ENCODE measurements at places on chromosomes 16 and 17.
A peak's percentile ranks its signal among the peaks of the same experiment; 100 is the strongest.

GRCh38 chr16:19997264-19997663, 76.4 kb downstream of the GPR139 start:
- no peak for DNase-seq

DNA sequence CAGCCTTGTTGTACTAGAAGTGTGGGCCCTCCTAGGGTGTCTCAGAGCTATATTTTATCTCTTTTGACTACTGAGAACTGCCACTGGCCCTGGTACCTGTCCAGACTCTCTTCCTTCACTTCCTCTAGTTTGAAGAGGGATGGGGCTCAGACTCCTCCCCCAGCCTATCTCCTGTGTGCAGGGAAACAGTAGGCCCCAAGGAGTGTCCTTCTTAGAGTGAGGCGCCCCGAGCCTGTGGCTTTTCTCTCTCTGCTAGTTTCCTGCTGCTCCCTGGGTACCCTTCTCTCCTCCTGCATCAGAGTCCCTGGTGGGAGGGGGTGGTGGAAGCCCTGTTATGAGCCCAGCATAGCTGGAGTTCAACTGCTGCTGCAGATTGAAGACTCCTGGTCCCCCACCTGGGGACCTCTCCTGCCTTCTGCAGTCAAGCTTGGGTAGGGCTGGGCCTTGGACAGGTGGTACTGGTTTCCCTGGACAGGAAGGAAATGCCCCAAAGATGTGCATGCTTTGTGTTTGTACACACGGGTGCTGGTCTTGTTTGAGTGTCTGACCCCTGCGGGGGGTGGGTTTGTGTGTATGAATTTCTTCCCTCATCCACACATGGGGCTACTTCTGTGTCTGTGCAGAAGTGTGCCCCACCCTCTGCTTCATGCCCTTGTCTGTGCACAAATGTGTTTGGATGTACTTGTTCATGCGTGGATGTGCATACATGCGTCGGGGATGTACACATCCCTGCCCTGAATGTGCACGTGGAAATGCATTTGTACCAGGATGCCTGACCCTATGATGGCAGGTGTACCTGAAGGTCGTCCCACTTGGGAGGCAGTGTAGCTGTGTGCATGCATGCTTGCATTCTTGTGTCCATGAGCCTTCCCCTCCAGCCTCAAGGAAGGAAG, 6.9 kb downstream of the RARA start:
- no peak for DNase-seq

DNA sequence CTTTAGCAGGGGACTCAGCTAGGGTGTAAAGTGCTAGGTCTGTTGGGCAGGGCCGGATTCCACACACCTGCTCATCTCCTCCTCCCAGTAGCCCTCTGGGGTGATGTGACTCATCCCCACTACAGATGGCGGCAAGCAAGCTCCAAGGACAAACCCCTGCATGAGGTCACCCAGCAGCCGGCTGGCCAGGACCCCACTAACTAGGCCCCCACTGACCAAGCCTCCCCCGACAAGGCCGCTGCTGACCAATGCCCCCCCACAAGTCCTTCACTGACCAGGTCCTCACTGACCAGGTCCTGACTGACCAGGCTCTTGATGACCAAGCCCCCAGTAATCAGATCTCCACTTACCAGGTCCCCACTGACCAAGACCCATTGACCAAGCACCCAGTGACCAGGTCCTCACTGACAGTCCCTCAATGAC, 36.7 kb downstream of the TNFRSF13B start:
- no peak for DNase-seq

DNA sequence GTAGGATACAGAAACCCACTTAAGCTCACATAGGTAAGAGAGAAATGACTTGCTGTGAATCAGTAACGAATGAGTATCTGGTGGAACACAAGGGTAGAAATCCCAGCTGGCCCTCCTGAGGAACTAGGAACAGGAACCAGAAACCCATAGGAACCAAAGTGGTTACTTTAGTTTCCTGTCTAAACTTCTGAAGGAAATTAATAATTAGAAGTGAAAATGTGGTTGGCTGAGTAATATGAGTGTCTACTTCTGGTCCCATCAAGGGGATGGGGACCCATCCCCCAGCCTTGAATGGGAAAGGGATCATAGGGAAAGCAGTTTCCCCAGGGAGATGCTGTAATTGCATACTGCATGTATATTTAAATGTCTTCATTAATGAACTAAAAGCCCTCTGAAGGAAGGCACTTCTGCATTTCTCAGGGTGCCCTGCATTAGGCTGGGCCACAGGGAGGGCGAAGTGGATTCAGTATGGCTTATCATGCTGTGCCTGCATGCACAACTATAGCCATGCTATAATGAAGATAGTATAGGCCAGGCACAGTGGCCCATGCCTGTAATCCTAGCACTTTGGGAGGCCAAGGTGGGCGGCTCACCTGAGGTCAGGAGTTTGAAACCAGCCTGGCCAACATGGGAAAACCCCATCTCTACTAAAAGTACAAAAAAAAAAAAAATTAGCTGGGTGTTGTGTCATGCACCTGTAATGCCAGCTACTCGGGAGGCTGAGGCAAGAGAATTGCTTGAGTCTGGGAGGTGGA, 45.6 kb downstream of the CYB5B start:
- DNase-seq, result no peak

GRCh38 chr17:35345445-35345925, 27.9 kb downstream of the SLFN11 start:
- peak; percentile 13 for DNase-seq

DNA sequence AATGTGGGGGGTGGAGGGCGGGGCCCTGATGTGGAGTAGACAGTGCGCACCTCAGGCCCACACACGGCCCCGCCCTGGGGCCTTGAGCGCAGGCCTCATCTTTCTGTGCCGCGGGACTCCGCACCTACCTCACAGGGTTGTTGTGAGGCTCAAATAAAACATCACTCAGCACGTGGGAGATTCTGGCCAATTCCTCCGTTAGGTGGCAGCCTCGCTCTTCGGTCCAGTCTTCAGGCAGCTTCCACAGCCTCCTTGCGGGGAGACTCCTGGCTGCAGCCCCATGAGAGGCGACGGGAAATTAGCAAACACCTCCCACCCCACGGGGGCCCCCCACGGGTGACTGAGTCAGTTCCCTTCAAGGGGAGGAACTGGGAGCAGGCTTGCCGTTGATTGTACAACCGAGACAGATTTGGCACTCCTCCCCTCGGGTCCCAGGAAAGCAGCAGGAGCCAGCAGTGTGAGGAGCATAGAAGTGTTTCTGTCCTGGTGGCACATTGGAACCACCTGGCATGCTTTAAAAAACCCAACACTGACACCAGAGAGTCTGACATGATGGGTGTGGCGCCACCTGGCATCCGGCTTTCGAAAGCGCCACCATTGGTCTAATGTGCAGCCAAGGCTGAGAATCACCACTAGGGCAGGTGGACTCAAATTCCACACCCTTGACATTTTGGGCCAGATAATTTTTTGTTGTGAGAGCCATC, 7.6 kb downstream of the MRM1 start:
- DNase-seq, result peak; percentile 70

GRCh38 chr17:32264140-32264799, 1.4 kb upstream of the RHBDL3 start:
- no peak for DNase-seq

DNA sequence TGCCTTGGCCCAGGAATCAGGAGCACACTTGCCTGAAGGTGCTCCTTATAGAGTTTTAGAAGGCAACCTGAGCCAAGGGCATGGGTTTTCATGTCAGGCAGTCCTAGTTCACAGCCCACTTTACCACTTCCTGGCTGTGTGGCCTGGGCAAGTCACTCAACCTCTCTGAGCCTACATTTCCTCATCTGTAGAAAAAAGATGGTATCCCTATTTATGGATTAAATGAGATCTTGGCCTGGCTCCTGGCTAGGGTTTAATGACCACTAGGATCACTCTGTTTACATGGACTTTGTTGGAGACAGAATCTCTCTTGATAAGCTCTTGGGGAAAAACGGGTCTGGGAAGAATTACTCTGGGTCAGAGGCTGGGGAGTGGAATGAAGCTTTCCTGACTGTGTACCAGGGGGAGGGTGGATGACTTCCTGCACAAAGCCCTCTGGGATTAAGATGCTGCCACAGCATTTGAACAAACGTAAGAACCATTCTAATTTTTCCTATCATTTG, 2.3 kb downstream of the MT2A start:
- DNase-seq, result no peak

- peak; percentile 81 for DNase-seq
Observed at GRCh38 chr16:80369138-80369958, 171.4 kb upstream of the DYNLRB2 start.

DNA sequence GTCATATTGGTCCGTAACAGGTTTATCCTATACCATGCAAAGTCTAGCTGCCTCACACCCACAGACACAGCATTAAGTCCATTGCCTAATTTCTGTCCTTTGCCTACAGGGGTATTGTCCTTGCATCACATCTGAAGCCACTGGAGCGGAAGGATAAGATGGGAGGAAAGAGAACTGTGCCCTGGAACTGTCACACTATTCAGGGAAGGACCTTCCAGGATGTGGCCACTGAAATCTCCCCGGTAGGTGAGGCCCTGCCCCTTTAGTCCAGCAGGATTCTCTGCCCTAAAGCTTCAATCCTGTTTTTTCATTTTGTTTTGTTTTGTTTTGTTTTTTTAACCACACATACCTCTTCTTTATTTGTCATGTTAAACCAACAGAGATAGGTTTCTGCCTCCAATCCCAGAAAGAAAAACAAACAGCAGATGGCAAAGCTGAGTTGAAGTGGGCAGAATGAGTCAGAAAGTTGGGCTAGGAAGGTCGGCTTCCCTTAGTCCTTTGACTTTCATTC, 2.2 kb upstream of the EFTUD2 start:
- DNase-seq, result peak; percentile 46

DNA sequence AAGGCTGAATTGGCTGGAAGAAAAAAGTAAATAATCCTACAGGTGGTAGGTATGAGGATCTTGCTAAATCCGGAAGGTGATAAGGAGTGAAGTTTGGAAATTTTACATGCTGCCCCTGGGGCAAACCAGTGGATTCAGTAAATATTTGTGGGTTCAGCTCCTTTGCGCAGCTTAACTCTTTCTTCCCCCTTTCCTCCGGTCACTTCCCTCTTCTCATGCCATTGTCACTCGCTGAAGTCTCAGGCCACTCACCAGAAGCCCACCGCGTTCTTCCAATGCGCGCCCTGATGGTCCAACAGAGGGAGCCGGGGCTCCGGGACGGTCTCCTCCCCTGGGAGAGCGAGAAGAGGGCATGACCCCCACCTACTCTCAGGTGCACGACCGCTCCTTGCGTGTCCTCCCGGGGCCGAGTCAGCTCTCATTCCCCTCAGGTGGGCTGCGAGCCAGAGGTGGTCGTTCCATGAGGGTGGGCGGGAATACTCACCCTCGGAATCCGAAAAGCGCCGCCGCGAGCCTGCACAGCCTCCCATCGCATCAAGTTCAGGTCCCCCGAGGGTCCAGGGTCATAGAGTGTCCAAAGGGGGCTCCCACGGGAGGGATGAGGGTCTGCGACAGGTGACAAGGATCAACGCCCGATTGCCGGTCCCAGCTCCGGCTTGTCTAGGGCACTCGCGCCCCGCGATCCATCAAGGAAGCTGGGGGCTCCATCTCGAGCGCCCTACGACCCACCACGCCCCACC, 474 bp downstream of the CLN3 start:
- DNase-seq, result peak; percentile 37

- no peak for DNase-seq
Observed at GRCh38 chr16:491220-491919, 36.1 kb upstream of the CAPN15 start.

GRCh38 chr17:51335006-51335590, 74.8 kb downstream of the UTP18 start:
- no peak for DNase-seq

GRCh38 chr17:45908460-45908859, 14.1 kb downstream of the MAPT start:
- no peak for DNase-seq

- DNase-seq, result no peak
Observed at GRCh38 chr17:76997981-76998531, 129.9 kb downstream of the MGAT5B start.

- DNase-seq, result no peak
Observed at GRCh38 chr17:51612692-51613091, 352.3 kb downstream of the UTP18 start.

DNA sequence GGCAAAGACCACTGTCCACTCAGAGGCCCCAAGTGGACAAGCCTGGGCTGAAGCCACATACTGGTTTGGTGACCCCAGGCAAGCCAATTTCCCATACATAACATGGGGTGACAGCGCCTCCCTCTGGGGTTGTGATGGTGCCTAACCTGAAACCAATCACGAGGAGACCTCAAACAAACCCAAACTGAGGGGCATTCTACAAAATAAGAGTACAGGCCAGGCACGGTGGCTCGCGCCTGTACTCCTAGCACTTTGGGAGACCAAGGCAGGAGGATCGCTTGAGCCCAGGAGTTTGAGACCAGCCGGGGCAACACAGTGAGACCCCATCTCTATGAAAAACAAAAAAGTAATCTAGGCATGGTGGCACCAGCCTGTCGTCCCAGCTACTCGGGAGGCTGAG, 3.6 kb downstream of the P2RX5 start:
- DNase-seq, result no peak

DNA sequence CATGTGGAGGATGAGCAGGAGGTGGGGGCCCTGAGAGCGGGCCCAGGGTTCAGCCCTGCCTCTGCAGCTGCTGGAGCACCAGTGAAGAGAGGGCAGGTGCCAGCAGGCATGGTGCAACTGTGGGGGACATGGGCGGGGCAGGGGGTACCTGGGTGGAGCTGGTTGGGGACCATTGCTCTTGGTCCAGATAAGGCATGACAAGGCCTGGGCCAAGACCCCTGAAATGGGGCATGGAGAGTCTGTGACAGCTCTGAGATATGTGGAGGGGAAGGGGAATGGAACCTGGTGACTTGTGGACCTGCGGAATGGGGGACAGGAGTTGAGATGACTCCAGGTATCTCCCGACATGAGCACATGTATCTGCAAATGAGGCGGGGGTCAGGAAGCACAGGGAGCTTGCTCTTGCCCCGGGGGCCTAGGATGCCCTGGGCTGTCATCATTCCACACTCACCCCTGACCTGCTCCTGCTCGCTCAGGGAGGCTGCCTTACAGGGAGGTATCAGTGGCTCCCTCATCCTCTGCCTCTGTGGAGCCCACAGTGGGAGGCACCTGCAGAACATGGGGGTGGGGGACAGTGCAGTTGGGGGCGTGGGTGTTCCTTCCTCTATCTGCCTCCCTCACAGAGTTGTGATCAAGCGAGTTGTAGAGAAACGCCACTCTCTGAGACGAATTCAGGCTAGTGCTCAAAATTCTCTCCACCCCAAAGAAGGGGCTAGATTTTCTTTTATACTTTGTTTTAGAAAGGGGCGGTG, 40.2 kb downstream of the TMEM235 start:
- no peak for DNase-seq

- peak; percentile 74 for DNase-seq
Observed at GRCh38 chr16:49643429-49644144, 212.3 kb downstream of the ZNF423 start.

GRCh38 chr17:74417178-74418045, 14.5 kb upstream of the GPRC5C start:
- DNase-seq, result peak; percentile 51

DNA sequence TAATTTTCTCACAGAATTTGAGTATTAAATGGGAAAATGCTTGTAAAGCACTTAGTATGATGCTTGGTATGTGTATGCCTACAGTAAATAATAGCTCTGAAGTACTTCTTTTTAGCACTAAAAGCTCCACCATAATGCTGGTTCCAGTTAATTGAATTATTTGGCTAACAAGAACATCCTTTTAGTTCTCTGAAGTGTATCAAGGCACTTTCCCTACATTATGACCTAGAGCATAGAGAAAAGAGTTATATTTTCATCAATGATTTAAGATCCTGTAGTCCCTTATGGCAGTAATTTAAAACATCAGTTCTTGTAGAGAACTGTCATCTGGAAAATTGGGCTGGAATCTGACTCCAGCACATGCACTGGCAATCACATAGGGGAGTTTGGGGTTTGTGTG, 21.9 kb upstream of the PHAF1 start:
- no peak for DNase-seq

GRCh38 chr17:72075995-72076677, 44.7 kb upstream of the SOX9 start:
- DNase-seq, result no peak

Measured in AG20443 (cell line).